BJ (cell line): ENCODE measurements at places on chromosomes 7 and 10. TPM values are rescaled to one million over a fixed set of nuclear protein-coding genes. Genes with fewer than 3 reads are reported as not detected.

The GARIN1A gene
- polyA plus RNA-seq: 0.67 and 0.94 TPM in 2 replicates

DNA sequence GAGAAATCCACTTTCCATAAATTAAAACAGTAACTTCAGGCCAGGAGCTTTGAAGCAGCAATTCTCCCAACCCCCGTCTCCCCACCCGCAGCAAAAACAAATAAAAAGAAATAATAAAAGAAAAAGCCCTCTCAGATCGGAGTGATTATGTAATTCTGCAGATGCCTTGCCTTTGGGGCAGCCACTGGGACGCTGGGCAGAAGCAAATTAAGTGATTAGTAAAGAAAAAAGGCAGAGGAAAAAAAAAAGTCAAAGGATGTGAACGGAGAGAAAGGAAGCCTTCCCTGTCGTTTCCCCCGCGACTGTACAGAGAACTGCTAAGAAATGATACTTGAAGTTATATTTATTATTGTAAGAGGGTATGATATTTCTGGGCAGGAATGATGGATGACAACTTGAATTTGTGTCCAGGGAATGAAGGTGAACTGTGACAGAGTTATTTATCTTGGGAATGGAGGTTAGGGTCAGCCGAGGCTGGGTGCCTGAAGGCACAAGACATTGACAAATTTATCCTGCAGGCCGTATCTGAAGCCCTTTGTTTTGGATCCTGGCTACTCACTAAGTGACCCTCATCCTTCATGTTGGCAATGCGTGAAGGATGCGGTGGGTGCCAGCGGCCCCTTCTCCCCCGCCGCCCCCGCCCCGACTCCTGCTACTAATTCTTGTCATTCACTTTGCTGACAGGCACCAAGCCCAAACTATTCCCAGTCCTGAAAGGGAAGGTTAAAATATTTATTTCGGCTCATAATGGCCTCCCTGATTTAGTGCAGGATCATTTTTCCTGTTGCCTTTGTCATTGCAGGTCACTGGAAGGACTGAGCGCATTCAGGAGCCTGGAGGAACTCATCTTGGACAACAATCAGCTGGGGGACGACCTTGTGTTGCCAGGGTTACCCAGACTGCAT lies 604.0 kb downstream of the LRMDA start:
- no peak for DNase-seq

- DNase-seq: no peak
Measured at GRCh38 chr7:40824461-40824860, 689.7 kb downstream of the SUGCT start.

DNA sequence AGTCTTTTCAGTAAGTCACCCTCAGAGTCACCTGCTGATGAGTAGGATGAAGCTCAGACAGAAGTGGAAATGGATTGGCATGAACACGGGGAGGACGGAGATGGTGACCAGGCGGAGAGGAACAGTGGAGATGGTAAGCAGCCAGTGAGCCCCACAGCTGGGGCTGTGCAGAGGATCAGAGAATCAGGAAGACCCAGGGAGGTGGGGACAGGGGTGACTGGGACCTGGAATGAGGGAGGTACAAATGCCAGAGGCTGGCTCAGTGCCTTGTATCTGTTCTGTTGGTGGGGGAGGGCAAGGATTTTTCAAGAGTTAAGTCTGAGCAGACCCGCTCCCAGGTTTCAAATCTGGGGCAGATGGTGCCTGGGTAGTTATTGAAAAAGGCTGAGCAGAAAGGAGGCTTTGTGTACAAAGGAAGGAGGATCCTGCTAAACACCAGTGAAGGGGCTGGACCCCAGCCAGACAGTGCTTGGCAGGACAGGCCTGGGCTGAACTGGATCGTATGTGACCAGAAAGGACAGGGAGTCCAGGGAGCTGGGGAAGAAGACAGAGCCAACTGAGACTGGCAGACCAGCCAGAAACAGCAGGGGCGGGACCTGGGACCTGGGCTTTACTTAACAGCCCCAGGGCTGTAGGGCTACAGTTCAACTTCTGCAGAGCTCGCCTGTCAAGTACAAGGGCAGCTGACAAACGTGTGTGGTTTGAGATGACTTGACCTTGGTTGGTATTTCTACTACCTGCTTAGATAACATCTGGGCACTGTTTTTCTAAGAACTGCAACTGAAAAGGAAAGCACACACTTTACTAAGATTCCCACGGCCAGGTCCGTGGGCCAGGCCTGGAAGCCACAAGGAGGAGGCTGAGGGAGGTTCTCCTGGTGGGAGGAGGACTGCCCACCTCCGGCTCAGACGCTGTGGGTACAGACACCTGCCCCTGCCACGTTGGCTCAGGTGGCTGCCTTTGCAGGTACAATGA lies 13.2 kb upstream of the FRMPD2 start:
- DNase-seq: no peak

The CTNNA3 gene
- polyA plus RNA-seq: not detected in 2 replicates

DNA sequence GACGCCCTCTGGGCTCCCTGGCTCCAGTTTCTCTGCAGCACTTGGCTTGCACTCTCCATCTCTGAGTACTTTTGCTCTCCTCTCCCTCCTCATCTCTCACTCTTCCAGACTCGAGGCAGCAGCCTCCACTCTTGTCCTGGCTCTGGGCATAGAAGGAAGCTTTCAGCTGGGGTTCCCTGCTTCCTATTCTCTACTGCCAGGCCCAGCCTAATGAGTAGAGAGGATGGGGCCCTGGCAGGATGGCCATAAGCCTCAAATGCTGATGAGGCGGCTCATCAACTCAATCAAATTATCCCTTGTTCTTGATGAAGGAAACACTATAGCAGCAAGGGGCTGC lies 55.8 kb downstream of the NEURL1 start:
- DNase-seq: no peak

DNA sequence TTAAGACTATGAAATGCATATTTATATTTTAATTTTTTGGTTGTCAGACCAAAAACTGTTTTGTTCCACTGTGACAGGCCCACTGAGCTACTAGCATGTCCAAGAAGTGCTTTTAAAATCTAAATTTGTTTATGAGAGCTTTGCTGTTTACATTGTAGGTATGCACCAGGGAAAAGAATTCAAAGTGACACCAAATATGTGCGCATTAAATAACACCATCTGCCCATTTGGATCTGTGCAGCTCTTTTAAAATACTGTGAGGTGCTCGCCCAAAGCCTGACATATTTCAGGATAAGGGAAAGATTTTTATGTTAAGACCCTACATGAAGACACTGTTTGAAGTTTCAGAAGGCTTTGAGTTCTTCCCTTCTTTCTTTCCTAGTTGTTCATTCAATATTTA lies 162.9 kb downstream of the ST7 start:
- DNase-seq: no peak

DNA sequence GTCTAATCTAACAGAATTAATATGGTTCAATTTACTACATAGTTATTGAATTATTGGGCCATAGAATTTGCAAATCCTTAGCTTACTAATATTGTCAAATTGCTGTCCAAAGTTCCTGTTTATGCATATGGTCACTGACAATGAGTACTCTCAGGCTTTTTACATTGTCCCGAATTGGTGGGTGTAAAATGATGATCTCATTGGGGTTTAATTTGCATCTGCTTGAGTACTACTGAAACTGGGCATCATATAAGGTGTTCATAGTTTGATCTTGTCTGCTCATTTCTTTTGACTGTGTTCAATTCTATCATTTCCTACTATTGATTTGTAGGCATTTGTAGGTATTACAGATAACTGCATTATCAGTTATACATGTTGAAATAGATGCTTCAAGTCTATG lies 12.7 kb downstream of the ABCA13 start:
- DNase-seq: no peak

GRCh38 chr10:32189400-32190084 lies 133.3 kb upstream of the KIF5B start:
- no peak for DNase-seq
